NCI-H2081 treated with DMSO at 0.1 percent for 48 hours (cell line): ENCODE measurements at places on chromosomes 5 and 9.

DNA sequence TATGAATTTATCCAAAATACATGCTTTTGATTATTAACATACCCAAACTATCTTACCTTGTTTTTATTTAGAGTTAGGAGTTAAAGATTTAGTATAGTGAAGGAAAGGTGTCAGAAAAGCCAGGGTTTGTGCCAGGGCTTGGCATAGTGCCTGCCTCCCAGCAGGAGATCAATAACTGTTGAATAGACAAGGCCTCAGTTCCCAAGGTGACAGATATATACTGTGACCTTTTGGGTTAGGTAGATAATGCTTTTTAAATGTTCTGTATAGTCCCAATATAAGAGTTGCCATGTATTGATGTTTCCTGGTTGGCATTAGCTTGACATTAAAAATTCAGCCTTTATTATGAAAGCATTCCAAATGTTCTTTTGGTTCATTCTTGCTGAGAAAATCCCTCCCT, 121.8 kb downstream of the MCTP1 start:
- peak; percentile 12 for DNase-seq

GRCh38 chr5:36946101-36946500, 69.5 kb downstream of the NIPBL start:
- DNase-seq: no peak

- DNase-seq: no peak
Measured at GRCh38 chr5:140355546-140355945, 4.4 kb upstream of the SLC4A9 start.

DNA sequence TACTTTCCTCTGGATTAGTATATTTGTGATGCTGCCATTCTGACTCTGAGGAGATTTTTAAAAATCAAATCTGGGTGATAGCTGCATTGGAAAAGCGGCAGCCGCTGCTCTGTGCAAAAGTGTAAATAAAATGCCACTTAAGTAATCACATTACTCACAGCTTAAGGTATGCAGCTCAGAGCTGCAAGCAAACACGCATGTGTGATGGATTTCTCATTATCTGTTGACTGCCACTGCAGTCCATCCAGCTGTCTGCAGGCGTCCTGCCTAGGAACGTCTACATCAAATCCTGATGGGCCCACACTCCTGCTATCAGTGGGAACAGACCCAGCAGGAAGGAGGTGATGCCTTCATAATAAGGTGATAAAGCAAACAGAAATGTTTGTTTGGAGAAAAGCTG, 216.9 kb downstream of the SPOCK1 start:
- DNase-seq: no peak

DNA sequence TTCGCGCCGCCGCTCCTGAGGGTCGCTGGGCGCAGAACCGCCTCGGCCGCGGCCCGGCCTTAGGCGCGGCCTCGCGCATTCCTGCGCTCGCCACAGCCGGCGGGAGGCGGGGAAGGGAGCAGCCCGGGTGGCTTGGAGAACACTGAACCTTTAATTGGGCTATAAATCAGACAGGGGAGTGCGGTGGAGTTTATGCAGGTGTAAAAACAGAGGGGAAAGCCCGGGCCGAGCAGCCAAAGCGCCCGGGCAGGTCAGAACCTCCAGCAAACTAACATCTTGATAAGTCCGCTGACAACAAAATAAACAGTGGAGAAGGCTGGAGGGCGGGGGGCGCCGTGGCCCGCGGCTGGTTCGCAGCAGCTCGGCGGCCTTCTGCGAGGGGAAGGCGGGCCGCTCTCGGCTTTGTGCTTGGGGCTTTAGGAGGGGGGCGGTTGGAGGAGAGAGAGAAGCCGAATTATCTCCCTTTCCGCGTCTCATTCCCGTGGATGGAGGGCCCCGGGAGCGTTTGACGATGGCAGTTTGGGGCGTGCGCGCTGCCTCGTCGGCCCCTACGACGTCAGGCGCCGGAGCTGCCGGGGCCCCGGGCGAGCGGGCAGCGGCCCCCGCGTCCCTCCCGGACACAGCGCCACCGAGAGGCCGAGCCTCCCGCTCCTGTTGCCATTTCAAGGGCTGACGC, 11.3 kb downstream of the FOXD1 start:
- DNase-seq: no peak

- no peak for DNase-seq
Measured at GRCh38 chr5:169424279-169424655, 123.3 kb upstream of the SLIT3 start.

- no peak for DNase-seq
Measured at GRCh38 chr5:133387091-133387490, 225.2 kb downstream of the FSTL4 start.

DNA sequence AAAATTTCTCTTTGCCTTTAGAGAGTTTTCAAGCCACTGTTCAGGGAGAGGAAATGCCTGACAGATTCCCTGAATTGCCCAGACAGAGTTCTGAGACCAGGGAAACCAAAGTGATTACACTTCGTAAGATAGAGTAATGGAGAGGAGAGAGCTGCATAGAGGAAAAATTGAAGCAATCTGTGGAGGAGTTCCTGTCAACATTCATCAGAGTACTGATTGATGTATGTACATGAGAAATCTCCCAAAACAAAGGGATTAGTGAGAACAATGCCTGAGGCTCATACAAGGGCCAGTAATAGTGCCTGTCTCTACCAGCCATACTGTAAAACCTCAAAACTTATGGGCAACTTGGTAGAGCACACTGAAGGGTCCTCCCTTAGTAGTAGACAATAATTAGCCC, 79.0 kb upstream of the TRIM32 start:
- no peak for DNase-seq

DNA sequence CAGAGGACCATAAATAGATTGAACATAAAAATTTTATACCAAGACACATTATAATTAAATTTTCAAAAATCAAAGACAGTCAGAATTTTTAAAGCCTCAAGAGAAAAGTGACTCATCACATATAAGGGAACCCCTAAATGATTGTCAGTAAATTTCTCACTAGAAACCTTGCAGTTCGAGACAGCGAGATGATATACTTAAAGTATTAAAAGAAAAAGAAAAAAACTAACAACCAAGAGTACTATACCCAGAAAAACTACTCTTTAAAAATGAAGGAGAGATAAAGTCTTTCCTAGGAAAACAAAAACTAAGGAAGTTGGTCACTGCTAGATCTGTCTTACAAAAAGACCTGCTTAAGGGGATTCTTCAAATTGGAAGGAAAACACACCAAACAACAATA, 251.4 kb upstream of the MSX2 start:
- no peak for DNase-seq

DNA sequence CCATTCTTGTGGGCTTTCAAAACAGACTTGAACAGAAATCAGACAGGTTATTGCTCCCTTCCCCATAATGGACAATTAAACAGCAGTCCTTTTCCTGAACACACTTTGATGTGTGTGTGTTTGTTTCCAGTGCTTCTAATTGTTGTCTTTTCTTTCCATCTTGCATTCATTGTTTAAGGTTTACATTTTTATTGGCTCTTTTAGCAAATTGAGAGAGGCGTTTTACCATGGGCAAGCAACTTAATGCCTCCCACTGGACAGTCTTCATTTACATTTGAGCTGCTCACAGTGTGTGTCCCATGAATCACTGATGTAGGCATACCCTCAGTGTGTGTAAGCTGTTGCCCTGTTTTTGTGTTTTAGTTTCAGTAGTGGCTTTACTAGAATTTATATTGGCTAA, 25.0 kb downstream of the WDR36 start:
- no peak for DNase-seq

- DNase-seq: no peak
Measured at GRCh38 chr5:25458628-25459027, 813.9 kb upstream of the CDH10 start.

DNA sequence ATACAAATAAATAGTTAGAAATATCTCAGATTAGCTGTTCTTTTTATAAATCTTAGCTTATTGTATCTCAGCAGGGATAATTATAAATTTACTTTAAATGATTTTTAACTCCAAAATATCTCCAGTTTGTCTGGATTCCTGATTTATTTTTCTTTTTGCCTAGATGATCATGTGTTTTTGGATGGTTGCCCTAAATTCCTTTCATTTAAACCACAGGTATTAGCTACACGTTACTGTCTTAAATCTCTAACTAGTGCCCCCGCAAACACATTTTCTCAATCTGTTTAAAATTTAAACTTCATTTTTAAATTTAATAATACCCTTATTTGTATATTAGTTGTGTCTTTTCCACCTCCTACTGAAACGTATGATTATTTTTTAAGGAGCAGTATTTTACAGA, 5.6 kb downstream of the FER start:
- DNase-seq: no peak

GRCh38 chr5:174849426-174849825, 125.0 kb downstream of the MSX2 start:
- no peak for DNase-seq

DNA sequence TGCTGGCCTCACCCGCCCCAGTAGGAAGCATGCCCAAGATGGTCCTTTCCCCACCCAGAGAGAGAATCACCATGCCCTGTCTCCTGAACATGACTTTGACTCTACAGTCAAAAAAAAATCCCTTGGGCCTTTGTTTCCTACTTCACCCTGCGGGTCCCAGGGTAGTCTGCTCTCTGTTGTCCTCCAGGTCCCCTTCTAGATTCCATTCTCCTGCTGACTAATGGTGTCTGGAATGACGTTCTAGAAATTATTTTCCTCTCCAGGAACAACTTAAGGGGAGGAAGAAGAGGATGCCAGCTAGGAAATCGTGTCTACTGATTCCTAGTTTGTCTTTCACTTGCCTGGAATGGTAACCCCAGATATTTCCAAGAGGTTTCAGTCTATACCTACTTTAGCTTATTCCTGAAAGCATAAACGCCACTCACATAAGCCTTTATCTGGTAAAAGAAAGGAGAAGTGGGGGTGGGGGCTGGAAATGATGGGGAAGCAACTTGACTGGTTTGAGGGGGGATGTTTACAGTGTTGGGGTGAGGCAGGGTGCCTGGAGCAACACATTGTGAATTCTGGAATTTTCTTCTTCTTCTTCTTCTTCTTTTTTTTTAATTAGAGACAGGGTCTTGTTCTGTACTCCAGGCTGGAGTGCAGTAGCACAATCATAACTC, 93.9 kb downstream of the SNX18 start:
- no peak for DNase-seq

GRCh38 chr9:83327750-83328622, 210.2 kb downstream of the FRMD3 start:
- DNase-seq: no peak

GRCh38 chr9:102669220-102669619, 325.9 kb upstream of the CYLC2 start:
- DNase-seq: no peak

GRCh38 chr9:108983885-108984284, 29.4 kb downstream of the CTNNAL1 start:
- no peak for DNase-seq

DNA sequence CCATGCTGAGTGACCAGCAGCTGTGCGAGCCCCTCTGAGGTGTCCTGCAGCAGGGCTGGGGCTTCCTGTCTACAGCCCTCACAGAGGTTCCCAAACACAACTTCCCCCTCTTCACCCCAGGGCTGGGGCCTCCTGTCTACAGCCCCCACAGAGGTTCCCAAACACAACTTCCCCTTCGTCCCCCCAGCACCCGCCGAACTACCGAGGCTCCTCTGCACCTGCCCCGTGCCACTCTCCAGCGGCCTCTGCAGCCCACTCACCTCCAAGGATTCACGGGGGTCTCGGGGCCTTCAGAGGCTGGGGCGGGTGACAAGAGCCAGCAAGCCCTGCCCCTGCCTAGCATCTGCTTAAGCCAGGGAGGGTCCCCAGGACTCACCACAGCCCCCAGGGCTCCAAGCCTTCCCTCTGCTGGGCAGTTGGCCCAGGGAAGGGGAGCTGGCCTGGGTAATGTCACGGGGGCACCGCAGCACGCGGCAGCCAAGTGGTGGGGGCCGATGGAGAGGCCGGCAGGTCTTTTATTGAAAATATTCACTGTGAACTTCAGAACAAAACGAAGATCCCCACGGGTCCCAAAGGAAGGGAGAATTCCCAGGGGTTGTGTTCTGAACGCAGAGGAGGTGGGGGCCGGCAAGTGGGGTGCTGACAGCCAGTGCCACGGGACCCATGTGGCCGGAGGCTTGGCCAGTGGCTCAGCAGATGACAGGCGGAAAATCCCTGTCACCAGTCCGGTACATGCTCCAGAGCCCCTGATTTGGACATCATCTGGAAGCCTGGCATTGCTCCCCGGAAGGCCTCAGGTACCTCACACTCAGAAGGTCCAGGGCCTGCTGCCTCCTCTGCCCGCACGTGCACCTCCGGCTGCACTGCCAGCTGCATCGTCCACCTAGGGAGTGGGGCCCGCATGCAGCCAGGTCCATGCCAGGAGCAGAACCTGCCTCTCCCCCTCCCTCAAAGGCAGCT, 125.3 kb downstream of the ADAMTS2 start:
- DNase-seq: no peak

DNA sequence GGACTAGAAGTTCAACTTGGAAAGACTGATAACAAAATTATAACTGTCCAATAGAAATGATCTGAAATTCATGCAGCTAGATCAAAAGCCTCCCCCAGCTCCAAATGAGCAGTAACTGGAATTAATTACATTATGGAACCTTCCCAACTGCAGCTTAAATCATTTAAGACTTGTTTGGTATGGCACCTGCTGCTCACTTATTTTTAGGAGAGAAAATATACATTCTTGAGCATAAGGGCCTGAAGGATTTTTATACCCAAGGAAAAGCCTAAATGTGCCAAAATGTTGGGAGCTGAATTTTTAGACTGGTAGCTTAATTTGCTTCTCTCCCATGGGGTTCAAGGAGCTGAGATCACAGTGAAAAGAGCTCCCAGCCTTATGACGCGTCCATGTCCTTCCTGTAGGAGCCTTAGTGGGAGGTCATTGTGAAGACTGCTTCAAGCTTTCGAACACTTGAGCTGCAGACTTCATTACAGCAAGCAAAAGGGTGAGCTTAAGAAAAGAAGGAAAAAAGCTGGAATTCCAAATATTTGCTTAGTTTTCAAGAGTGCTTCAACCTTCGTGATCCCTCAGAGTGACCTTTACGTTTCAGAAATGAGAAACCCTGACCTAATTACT, 276.0 kb downstream of the DMAC1 start:
- DNase-seq: no peak

DNA sequence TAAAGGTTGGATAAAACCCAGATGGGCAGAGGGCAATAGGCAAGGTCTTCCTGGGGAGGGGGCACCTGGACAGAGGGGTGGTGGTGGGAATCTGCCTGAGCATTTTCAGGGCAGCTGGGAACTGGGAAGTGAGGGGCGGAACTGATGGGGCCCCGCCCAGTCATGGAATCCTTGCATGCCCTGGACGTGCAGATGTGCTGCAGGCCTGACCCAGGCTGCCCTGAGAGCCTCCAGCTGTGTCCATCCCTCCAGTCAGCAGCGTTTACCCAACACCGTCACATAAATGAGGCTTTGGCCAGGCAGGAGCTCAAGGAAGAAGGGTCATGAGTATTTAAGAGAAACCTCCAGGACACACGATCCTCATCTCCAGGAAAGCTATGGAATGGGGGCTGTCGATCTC, 70.3 kb downstream of the DAB2IP start:
- no peak for DNase-seq

- no peak for DNase-seq
Measured at GRCh38 chr5:173535976-173536639, 80.3 kb downstream of the BOD1 start.

GRCh38 chr5:137880313-137880712, 8.9 kb upstream of the PKD2L2 start:
- DNase-seq: no peak
